GM12878 (cell line): ENCODE measurements at places on chromosomes 16 and 17. TPM values are rescaled to one million over a fixed set of nuclear protein-coding genes. Genes with fewer than 3 reads are reported as not detected.

The PIGQ gene
- polyA plus RNA-seq = 25.3 and 30.7 TPM in 2 replicates

The KRTAP4-4 gene
- not detected in 2 replicates for polyA plus RNA-seq

DNA sequence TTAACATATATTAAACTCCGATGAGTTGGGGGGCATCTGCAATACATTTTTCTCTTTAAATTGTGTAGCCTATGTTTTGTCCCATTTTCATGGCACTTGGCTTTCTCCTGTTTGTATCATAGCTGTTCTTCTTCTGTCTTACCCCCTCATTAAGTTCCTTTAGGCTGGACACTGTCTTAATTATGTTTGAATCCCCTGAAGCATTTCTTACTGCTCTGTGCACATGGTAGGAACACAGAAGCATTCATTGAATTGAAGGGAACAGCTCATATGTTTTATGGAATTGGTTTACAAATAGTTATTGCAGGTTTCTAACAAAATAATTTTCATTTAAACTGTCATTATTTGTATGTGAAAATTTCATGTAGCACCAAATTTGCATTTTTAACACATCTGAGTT, 176.8 kb downstream of the TANC2 start:
- no peak for DNase-seq
- no peaks in the 10 kb centered on the region for H3K4me1 ChIP-seq
- no peak overlapping the region for H3K4me3 ChIP-seq
- H3K27ac ChIP-seq = no peak overlapping the region
- no peaks in the 10 kb centered on the region for H3K36me3 ChIP-seq

DNA sequence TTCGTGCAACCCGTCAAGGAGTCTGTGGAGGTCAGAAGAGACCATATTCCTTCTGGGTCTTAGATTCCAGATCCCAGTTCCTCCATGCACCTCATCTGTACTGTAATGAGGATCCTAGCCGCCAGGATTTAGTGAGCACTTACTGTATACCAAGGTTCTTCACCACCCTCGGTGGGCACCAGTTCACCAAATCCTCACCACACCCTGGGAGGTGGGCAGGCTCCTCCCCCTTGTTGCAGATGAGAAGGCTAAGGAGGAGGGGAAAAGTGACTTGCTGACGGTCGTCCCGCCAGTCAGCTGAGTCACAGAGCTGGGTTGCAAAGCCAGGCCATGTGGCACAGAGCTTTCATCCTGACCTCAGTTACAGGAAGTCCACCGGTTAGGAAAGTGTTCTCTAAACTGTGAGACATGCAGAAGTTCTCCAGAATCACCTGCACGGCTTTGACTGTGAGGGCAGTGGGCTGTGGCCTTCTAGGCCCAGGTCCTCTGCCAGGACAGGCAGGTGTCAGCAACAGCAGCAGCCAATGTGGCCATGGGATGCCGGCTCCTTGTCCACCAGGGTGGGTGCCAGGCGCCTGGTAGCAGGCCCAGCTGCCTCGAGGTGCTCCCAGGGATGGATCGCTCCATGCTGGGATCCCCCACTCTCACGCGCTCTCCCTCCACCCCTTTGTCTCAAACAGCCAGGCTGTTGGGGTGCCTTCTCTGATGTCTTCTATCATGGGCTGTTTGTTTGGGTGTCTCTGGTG, 240.3 kb upstream of the GSE1 start:
- DNase-seq = no peak
- no peaks in the 10 kb centered on the region for H3K27me3 ChIP-seq
- H3K27ac ChIP-seq = no peak overlapping the region
- H3K4me1 ChIP-seq = no peaks in the 10 kb centered on the region

The HCRT gene
- not detected in 2 replicates for polyA plus RNA-seq

GRCh38 chr16:56800355-56800754, 64.7 kb upstream of the SLC12A3 start:
- no peaks in the 10 kb centered on the region for H3K4me1 ChIP-seq
- DNase-seq = no peak
- H3K4me3 ChIP-seq = no peak overlapping the region

- H3K4me3 ChIP-seq = no peak overlapping the region
- DNase-seq = no peak
- H3K27me3 ChIP-seq = no peaks in the 10 kb centered on the region
- H3K27ac ChIP-seq = no peak overlapping the region; the same call in 1 of the 2 replicates
- H3K36me3 ChIP-seq = peaks cover 6% of the 10 kb centered on the region
- peaks cover 8% of the 10 kb centered on the region; the same call in 1 of the 2 replicates for H3K4me1 ChIP-seq
Observed at GRCh38 chr16:53224951-53225533, 170.3 kb downstream of the CHD9 start.
